ENCODE measurements at places on chromosomes 3 and 15. TPM values are rescaled to one million over a fixed set of nuclear protein-coding genes. Genes with fewer than 3 reads are reported as not detected.

GRCh38 chr3:38460377-38461270 lies 6.9 kb downstream of the ACVR2B start:
- DNase-seq: no peak

- DNase-seq: no peak
These were observed 325.9 kb downstream of the TIGIT start for GRCh38 chr3:114619771-114620170.

GRCh38 chr3:38117748-38118420 lies 19.0 kb downstream of the ACAA1 start:
- no peak for DNase-seq

GRCh38 chr3:46269556-46269955 lies 27.3 kb downstream of the CCR3 start:
- no peak for DNase-seq

GRCh38 chr3:129031476-129032215 lies 28.9 kb upstream of the GP9 start:
- DNase-seq: no peak

- DNase-seq: no peak
These were observed 30.2 kb downstream of the SEMA7A start for GRCh38 chr15:74403588-74403919.

GRCh38 chr15:93188236-93188635 lies 99.2 kb upstream of the RGMA start:
- DNase-seq: no peak

DNA sequence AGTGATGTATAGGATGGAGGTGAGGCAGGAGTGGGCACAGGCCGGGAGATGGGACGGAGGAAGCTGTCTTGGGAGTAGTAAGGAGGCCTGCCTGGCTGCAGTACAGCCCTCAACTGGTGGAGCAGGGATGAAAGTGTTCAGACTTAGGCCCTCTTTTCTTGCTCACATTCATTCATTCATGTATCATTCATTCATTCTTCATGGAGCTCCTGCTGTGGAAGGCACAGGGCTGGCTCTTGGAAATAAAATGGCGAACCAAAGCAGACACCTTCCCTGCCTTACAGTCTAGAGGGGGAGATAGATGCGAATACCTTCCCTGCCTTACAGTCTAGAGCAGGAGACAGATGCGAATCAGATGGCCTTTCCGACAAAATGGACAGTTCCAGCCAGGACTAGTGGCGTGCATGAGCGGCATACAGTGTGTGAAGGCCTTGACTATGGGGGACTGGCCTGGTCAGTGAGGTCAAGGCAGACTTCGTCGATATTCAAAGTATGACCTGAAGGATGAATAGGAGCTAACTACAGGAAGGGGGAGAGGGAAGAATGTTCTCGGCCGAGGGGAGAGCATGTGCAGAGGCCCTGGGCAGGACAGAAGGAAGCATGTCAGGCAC lies 143.2 kb upstream of the TLE3 start:
- DNase-seq: no peak

- no peak for DNase-seq
These were observed 27.9 kb downstream of the FRG2C start for GRCh38 chr3:75692061-75692460.

GRCh38 chr3:123423806-123424205 lies 25.1 kb downstream of the ADCY5 start:
- DNase-seq: no peak

DNA sequence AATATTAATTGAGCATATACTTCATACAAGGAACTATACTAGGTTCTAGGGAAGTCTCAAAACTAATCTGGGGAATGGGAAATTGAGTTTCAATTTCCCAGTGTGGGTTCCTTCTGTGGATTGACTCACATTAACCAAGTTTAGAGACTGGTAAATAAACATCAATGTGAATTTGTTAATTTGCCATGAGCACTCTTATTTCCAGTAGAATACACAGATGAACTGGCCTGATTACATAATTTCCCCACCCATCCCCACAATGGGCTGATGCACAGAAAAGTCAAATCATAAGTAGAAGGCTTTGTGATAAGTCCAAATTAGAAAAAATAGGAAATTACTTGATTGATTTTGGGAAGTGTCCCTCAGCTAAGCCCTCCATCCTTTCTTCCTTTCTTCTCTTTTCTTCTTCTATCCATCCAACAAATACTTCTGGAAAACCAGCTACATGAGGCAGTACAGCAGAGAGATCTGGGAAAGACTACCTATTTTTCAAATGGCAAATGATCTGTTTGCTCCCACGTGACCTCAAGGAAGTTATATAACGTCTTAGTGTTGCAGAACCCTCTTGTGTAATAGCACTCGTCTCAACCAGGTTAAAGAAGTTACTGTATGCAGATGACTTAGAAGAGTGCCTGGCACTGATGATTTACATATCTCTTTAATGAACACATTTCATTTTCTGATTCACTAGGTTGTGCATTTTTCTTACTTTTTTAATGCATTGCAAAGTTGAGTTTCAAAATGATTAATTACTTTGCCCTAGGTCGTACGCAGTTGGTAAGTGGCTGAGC lies 312.3 kb downstream of the SV2B start:
- DNase-seq: no peak

GRCh38 chr15:60469893-60470641 lies 8.9 kb downstream of the ICE2 start:
- no peak for DNase-seq

DNA sequence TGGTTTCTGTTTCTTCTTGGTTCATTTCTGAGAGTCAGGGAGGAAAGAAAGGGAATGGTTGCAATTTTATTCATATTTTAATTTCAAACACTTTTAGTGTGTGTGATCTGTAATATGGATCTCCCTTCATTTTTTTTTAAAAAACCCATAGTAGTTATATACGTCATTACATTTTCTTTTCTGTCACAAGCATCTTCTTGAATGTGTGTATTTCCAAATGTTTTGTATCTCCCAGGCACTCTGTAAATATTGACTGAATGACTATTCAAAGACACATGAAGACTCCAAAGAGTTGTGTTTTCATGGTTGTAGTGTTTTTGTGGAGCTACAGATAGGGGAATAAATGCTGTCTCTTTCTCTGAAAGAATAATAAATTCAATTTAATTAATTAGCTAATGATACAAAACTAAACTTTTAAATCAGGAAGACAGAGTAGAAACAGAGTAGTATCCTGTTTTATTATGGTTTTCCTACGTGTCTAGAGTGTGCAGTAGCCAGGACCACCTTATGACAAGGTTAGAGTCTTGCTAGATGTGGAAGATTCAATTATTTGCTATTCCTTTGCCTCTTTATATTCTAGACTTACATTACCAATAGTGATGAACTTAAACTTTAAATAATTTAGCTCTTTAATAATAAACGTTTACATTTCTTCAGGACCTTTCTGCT lies 35.5 kb downstream of the NECTIN3 start:
- no peak for DNase-seq

GRCh38 chr3:126319701-126320295 lies 37.4 kb downstream of the KLF15 start:
- no peak for DNase-seq

DNA sequence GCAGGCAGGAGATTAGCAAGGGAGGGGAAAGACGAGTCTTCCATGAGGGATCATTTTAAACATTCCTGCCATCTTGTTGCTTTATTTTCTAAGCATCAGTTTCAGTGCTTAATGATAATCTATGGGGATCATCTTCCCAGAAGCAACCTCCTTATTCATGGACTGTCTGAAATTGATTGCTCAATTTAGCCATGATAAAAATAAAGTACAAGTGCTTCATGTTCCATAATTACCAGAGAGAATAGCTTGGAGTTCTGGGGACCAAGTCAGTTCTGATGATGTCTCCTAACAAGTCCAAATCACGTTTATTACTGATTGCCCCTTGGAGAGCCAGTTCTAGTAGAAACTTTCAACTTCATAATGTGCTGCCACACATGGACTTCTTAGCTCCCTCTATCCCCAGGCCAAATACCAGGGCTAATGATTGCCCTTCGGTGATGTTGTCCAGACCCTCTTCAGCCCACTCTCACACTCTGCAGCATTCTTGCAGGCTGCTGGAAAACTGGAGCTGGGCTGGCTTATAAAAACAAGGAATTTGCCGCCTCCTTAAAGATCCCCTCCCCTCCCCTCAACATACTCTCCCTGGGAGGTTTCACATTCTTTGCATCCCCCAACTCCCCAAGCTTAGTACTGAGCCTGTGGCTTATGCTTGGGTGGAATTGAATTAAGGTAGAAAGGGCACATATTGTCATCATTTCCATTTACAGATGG lies 222.1 kb upstream of the ADAMTS9 start:
- no peak for DNase-seq

AHSG gene
- 0.59 TPM for polyA plus RNA-seq

SHF gene
- polyA plus RNA-seq: 0.26 TPM

PLS1 gene
- polyA plus RNA-seq: 10.3 TPM

SLC38A3 gene
- polyA plus RNA-seq: not detected

CAND2 gene
- polyA plus RNA-seq: 0.09 TPM

Measured in keratinocyte (primary cell).